ENCODE measurements at places on chromosomes 16 and 17.

DNA sequence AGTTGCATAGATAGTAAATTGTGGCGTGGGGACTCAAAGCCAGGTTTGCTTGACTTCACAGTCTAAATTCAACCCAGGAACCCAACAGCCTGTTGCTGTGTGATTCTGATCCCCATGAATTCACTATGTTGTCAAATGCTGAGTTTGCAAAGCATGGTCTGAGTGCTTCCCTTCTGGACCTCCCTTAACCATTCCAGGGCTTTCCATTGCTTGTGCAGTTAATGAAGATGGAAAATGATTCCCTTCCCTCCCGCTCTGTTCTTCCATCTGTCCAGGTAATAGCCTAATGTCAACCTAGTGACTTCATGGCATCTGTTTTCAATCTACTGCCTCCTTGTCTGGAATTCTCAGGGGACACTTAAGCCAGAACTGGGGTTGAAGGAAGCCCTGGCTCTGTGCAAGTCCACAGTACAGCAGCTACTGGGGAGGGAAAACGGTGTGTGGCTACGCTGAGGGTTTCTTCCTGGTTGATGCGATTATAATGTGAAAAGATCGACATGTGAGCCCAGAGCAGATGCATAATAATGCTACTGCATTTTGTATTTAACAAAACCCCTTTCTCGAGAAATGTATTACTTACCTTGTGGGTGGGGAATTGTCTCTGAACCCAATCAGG, 206.7 kb downstream of the CDH13 start:
- no peak for DNase-seq

DNA sequence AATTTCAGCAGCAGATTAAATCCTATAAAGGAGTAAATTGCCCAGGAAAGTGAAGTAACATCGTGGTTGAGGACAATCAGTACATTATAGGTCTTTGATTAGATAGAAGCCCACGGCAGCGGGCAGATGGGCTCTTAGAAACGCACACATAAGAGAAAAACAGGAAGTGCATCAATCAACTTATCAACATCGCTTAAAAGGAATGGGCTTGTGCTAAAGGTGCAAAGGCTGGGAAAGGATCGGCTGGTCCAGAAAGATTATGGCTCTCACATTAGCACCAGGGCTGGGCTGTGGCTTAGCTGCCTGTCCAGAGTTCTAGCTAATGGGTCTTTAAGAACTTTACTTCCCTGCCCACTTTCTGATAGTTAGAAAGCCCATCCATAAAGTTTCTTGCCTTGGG, 292.0 kb upstream of the TNRC6C start:
- no peak for DNase-seq

- no peak for DNase-seq
Measured at GRCh38 chr17:16507918-16508533, 16.0 kb upstream of the LRRC75A start.

GRCh38 chr17:41710472-41711090, 1.6 kb upstream of the GAST start:
- peak; percentile 63 for DNase-seq

DNA sequence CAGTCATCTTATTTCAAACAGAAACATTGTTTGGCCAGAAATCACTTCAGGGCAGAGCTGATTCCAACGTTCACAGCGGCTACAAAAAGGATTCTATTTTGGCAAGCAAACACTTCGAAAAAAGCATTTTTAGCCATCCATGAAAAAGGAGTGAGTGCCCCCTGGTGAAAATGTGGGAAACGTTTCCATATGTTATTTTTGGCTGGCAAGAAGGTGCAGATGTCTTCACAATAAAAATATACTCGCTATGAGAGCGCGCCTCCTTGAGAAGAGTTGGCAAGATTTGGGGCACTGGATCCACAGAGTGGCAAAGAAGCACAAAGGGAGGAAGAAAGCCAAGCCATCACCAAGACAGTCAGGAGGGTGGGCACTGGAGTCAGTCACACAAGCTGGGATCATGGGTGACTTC, 191.1 kb downstream of the CHD9NB start:
- no peak for DNase-seq
